Pancreas (tissue), 10 donors: ENCODE measurements at places on chromosomes 6 and 20.
A peak's percentile ranks its signal among the peaks of the same experiment; 100 is the strongest.

GRCh38 chr6:134995536-134995935 is 45.6 kb upstream of the ALDH8A1 start:
- no peak for DNase-seq
- no peaks in the 10 kb centered on the region for H3K27me3 ChIP-seq
- no peaks in the 10 kb centered on the region for H3K4me1 ChIP-seq
- H3K36me3 ChIP-seq, result peaks cover 21% of the 10 kb centered on the region

- no peak overlapping the region for H3K27ac ChIP-seq
- no peaks in the 10 kb centered on the region for H3K36me3 ChIP-seq
- no peaks in the 10 kb centered on the region for H3K27me3 ChIP-seq
- DNase-seq, result no peak
- no peak overlapping the region for H3K4me3 ChIP-seq
These were observed 131.2 kb upstream of the FAM184A start for GRCh38 chr6:119209452-119210205.

- no peak for DNase-seq
- H3K27me3 ChIP-seq, result no peaks in the 10 kb centered on the region
These were observed 1.3 kb downstream of the SIRPB2 start for GRCh38 chr20:1489764-1490436.

GRCh38 chr20:3768342-3769130 is 983 bp upstream of the ADISSP start:
- no peaks in the 10 kb centered on the region for H3K27me3 ChIP-seq
- peak overlapping the region; percentile 79 for H3K27ac ChIP-seq
- H3K4me3 ChIP-seq, result peak overlapping the region; percentile 48
- peak; percentile 68 for DNase-seq
- peaks cover 10% of the 10 kb centered on the region for H3K4me1 ChIP-seq
- no peaks in the 10 kb centered on the region for H3K36me3 ChIP-seq

DNA sequence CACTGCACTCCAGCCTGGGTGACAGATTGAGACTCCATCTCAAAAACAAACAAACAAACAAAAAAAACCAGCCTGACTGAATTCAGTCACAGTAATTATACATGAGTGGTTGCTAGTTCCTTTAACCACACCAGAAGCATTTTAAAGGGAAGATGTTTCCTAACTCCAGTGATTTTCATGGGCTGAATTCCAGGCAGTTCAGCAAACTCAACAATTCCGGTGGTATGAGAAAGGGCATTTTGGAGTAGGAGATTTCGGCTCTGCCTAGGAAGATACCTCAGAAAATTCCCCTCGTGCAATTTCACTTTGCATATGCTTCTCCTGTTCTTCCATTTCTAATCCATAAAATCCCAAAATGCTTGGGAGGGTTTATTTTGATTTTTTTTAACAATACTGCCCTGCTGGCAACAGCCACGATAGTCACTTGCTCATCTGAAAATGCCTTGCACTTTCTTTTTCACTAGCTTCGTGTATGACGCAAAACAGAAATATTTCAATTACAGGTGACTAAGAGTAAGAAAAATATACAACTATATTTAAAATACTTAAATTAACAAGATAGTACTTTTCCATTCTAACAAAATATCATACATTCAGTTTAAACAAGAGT is 48.3 kb upstream of the IPCEF1 start:
- H3K4me1 ChIP-seq, result no peaks in the 10 kb centered on the region
- no peak overlapping the region for H3K4me3 ChIP-seq
- no peak overlapping the region for H3K27ac ChIP-seq
- no peaks in the 10 kb centered on the region for H3K27me3 ChIP-seq
- no peak for DNase-seq

DNA sequence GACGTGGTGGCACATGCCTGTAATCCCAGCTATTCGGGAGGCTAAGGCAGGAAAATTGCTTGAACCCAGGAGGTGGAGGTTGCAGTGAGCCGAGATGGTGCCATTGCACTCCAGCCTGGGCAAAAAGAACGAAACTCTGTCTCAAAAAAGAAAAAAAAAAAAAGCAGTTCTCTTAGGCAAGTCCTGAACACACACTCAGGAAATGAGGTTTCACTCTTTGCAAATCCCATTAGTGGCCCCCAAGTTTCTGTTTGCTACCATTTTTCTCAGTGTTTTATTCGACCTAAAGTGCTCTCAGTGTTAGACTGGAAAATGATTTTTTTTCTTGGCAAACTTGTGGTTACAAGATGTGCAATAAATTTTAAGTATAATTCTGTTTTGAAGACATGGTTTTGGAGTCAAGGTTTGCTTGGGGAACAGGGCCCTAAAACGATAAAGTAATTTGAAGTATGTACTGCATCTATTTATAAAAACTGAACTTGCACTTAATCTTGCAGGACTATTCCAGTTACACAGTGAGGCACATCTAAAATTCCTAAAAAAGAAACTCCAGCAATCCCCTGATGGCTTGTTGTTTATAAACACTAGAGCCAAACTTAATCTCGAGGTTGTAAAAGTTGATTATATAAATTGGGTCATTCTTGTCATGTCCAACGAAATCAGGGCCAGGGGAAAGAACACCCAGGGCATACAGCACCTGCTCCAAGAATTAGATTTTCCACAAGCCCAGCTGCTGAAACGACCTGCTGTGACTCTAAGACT is 42.6 kb downstream of the MAP1LC3A start:
- H3K27me3 ChIP-seq, result no peaks in the 10 kb centered on the region
- H3K4me3 ChIP-seq, result no peak overlapping the region
- no peak for DNase-seq
- no peaks in the 10 kb centered on the region for H3K36me3 ChIP-seq
- no peak overlapping the region for H3K27ac ChIP-seq
- no peaks in the 10 kb centered on the region for H3K4me1 ChIP-seq

- no peak overlapping the region for H3K27ac ChIP-seq
- H3K36me3 ChIP-seq, result no peaks in the 10 kb centered on the region
- H3K4me1 ChIP-seq, result no peaks in the 10 kb centered on the region
- no peak for DNase-seq
- no peaks in the 10 kb centered on the region for H3K27me3 ChIP-seq
These were observed 16.1 kb upstream of the HMGN3 start for GRCh38 chr6:79250559-79250958.

DNA sequence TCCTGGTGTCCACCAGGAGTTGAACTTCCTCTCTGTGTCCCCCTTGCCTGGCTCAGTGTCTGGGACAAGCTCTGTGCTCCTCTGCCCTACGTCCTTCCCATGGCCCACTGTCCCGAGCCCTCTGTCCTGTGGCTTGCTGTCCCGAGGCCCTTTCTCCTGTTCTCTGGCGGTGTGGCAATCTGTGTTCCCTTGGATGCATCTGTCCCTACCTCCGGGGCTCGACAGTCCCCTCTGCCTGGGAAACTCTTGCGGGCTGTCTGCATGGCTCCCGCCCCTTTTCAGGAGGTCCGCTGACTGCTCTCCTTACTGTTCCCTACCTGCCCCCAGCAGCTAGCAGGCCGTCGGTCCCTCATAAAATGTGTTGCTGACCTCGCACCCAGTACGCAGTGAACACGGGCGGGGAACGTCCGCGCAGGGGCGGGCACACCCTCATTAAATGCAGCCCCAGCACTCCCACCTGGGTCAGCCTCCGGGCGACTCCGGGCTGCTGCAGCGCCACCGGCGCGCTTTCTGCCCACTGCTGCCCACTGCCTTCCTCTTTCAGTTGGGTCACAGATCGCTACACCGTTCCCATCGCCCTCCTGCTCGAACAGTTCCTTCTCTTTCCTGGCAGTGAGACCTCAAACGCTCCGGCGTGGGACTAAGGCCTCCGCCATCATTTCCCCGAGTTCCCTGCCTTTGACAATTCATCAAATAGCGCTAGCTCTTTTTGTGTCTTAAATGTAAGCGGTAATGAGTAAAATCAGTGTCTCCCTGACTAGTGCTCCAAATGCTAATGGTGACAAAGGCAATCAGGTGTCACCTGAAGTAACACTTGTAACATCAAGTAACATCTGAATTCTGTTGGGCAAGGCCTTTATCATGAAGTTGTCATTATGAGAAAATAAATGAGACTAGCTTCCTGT is 60.5 kb downstream of the RSPH3 start:
- H3K27me3 ChIP-seq, result no peaks in the 10 kb centered on the region
- no peak overlapping the region for H3K27ac ChIP-seq
- H3K36me3 ChIP-seq, result no peaks in the 10 kb centered on the region
- H3K4me3 ChIP-seq, result no peak overlapping the region

GRCh38 chr6:11121851-11122250 is 10.3 kb upstream of the ERVFRD-1 start:
- no peaks in the 10 kb centered on the region for H3K4me1 ChIP-seq
- no peak overlapping the region for H3K27ac ChIP-seq
- H3K27me3 ChIP-seq, result no peaks in the 10 kb centered on the region
- DNase-seq, result no peak
- no peaks in the 10 kb centered on the region for H3K36me3 ChIP-seq

DNA sequence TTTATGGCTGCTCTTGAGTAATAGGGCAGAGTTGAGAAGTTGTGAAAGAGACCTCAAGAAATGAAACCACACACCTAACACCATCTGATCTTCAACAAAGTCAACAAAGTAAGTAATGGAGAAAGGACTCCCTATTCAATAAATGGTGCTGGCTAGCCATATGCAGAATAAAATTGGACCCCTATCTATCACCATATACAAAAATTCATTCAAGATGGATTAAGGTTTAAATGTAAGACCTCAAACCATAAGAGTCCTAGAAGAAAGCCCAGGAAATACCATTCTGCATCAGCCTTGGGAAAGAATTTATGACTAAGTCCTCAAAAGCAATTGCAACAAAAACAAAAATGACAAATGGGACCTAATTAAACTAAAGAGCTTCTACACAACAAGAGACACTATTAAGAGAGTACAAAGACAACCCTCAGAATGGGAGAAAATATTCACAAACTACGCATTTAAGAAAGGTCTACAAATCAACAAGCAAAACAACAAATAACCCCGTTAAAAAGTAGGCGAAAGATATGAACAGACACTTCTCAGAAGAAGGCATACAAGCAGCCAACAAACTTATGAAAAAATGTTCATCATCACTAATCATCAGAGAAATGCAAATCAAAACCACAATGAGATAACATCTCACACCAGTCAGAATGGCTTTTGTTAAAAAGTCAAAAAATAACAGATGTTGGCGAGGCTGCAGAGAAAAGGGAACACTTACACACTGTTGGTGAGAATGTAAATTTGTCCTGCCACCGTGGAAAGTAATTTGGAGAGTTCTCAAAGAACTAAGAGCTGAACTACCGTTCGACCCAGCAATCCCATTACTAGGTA is 4.0 kb downstream of the MAP3K5 start:
- H3K27ac ChIP-seq, result no peak overlapping the region
- no peaks in the 10 kb centered on the region for H3K36me3 ChIP-seq
- H3K27me3 ChIP-seq, result no peaks in the 10 kb centered on the region
- peak overlapping the region; percentile 86 for H3K4me3 ChIP-seq
- peaks cover 18% of the 10 kb centered on the region for H3K4me1 ChIP-seq
- no peak for DNase-seq

DNA sequence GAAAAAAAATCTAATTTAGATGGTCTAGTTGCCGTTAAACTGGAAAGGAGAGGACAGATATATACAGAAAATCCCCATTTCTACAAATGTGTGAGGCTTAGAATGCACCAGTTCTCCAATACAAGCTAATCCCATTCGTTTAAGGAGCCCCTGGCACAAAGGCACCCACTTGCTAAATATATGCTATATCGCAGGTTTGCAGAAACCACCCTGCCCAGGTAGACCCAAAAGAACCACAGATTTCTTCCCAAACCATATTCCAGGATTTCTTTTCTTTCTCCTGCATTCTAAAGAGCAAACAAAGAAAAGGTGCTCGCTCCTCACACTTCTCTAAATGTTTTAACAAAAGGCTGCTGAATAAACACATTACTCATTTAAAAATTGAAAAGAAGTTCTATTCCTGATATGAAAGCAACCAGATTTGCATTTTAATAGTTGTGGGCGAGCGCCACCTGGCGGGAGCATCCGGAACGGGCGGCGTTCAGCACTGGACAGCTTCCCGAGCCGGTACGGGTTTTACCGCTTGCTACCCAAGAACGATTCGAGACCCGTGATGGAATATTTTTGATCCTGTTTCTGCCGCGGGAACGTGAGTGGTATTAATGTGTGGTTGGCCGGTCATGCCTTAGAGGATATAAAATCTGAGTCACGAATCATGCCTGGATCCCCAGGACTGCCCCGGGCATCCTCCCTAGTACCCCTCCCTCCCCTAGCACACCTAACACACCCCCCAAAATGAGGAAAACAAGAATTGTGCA is 2.1 kb downstream of the PTPRT start:
- H3K36me3 ChIP-seq, result no peaks in the 10 kb centered on the region
- DNase-seq, result peak; percentile 90
- H3K27ac ChIP-seq, result no peak overlapping the region
- peak overlapping the region; percentile 13 for H3K4me3 ChIP-seq
- no peaks in the 10 kb centered on the region for H3K27me3 ChIP-seq
- no peaks in the 10 kb centered on the region for H3K4me1 ChIP-seq

DNA sequence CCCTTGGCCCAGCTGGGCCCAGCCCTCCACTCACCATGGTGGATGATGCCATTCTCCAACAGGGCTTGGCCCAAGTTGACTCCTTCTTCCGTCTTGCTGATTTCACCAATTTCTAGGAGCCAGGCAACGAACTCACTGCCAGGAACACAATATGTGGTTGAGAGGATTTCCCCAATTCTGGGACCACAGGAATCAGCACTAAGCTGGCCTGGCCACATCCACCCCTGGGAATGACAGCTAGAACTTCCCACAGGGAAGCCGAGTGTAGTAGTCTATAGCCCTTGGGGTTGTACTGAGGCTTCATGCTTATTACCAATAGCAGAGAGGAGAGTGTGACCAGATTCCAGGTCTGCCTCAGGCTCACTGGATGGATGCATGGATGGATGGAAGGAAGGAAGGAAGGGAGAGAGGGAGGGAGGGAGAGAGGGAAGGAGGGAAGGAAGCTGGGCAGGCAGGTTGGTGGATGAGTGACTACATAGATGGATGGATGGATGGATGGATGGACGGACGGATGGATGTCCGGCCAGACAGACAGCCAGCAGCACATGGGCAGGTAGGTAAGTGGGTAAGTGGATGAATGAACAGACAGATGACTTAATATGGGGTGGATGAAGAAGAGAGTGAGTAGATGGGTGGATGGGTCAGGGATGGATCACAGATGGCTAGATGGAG is 146.5 kb downstream of the PREX1 start:
- DNase-seq, result no peak
- H3K36me3 ChIP-seq, result no peaks in the 10 kb centered on the region
- H3K4me1 ChIP-seq, result peaks cover 30% of the 10 kb centered on the region
- H3K27me3 ChIP-seq, result no peaks in the 10 kb centered on the region
- no peak overlapping the region for H3K27ac ChIP-seq
- no peak overlapping the region for H3K4me3 ChIP-seq

DNA sequence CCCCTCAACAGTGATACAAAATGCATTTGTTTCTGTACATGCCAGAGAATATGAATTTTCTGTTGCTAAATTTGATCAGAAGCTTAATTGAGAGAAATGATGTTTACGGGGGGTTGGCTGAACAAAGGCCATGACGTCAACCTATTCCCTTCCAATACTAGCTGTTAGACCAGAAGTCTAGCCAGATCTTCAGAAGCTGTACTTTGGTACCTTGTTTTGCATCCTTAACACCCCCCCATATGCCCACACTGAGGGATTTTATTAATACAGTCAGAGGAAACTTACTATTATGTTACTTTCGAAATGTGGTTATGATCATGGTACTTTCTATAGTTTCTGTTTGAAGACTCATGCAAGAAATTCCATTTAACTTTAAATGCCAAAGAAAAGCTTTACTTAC is 3.1 kb downstream of the NCOA7 start:
- no peak overlapping the region for H3K4me3 ChIP-seq
- H3K36me3 ChIP-seq, result no peaks in the 10 kb centered on the region
- DNase-seq, result no peak

- no peaks in the 10 kb centered on the region for H3K4me1 ChIP-seq
- peak within 1 kb of the TSS; percentile 38 for H3K4me3 ChIP-seq
- no peaks in the 10 kb centered on the region for H3K27me3 ChIP-seq
- H3K27ac ChIP-seq, result peak within 1 kb of the TSS; percentile 52
- DNase-seq, result peak; percentile 67
- H3K36me3 ChIP-seq, result no peaks in the 10 kb centered on the region
These were observed at the start of gene RNF39 for GRCh38 chr6:30075094-30075789. TSS of gene RNF39 (minus strand) at chr6:30075769. CDS start at chr6:30075585, 184 bp downstream.
